Activated CD4-positive, alpha-beta T cell treated with anti-CD3 and anti-CD28 coated beads, Interleukin-10, Interleukin-2, amounts not matched to agents 100 ng/mL and 50 ng/mL, durations not matched to agents 16 hours and 8 hours (primary cell): ENCODE measurements at places on chromosomes 2 and 18.

GRCh38 chr2:21404827-21405625 lies 281.3 kb downstream of the TDRD15 start:
- no peak for DNase-seq

GRCh38 chr18:43805646-43806194 lies 528.4 kb upstream of the SYT4 start:
- DNase-seq: no peak

DNA sequence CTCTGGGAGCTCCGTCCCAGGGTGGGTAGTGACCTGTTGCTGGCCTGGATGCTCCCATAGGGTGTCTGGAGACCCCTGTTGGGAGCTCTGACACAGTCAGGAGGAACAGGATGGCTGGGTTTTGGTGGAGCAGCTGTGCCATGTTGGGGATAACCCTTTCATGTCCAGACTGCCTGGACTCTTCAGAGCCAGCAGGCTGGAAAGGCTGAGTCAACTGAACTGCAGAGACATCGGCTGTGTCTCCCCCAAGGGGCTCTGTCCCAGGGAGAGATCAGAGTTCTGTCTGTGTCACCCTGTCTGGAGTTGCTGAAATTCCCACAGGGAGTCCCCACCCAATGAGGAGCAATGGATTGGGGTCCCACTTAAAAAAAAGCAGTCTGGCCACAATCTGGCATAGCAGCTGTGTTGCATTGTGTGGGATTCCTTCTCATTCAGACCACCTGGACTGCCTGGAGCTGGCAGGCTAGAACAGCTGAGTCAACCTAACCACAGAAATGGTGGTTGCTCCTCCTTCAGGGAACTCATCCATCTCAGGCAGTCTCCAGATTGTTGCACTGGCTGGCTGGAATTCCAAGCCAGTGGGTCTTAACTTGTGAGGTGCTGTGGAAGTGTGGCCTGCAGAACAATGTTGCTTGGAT lies 37.2 kb downstream of the AGPS start:
- DNase-seq: no peak

- DNase-seq: no peak
These were observed 54.8 kb upstream of the DOCK10 start for GRCh38 chr2:225097035-225097434.

GRCh38 chr2:106833256-106833655 lies 52.7 kb downstream of the ST6GAL2 start:
- no peak for DNase-seq

GRCh38 chr2:60104514-60105505 lies 448.6 kb downstream of the BCL11A start:
- peak; percentile 1 for DNase-seq

DNA sequence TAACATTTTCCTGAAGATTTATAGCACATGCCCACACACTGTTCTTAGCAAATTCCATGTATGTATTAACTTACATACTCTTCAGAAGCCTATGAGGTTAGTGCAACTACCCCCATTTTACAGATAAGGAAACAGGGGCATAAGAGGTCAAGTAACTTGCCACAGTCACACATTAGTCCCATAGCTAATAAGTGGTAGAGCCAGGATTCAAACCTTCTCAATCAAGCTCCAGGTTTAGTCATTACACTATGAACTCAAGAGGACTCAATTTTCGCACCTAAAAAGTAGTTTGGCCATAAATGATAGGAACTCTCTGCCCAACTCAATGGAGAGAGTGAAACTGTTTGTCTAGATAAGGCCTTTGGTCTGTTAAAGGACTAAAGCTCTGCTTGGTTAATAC lies 9.7 kb upstream of the RIF1 start:
- no peak for DNase-seq

DNA sequence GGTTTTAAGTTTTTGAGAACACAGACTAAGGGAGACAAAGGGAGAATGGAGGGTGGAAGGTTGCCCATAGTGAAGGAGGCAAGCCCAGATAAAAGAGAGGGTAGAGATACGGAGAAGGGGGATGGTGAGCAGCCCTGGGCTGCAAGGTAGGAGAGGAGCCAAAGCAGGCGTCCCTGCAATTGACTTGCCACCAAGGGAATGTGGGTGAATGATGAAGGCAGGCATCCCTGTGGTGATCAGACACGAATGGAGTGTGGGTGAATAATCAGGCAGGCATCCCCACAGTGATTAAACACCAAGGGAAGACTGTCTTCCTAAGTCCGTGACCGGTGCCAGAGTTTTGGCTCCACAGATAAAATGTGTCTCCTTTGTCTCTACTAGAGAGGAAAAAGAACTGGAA lies 16.5 kb upstream of the ALPK2 start:
- no peak for DNase-seq

DNA sequence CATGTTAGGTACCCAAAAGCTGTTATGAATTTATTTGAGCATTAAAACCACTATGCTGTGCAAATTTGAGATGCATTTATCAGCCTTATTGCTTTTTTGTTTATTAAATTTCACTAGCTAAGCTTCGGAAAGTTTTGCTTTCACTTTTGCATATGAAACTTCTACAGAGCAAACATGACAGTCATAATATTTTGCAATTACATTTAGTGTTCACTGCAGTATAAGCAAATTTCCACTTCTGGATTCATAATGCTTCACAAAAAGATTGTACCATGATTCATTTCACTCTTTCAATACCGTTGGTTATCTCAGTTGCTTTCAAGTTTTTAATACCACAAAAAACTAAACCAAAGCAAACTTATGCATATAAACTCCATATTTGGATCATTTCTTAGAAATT lies 228.7 kb upstream of the SLC8A1 start:
- peak; percentile 9 for DNase-seq

- no peak for DNase-seq
These were observed 5.5 kb downstream of the RALB start for GRCh38 chr2:120258196-120258595.

DNA sequence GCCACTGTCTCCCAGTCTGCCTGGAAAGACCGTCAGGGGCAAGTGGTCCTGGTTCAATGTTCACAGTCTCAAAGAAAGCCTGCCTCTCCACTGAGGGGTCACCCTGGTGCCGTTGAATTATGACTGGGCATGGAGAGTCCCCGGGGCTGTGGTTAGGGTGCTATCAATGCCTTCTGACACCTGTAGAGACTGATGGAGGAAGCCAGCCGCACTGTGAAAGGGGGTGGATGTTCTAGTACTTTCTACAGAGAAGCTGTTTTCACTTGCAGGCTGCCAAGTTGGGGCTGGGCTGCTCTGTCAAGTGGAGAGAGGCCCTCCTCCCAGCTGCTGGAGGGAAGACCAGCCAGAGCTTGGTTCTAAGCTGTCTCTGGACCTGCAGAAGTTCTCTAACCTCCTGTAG lies 80.5 kb downstream of the BCL2L11 start:
- DNase-seq: no peak

GRCh38 chr2:112024896-112025491 lies 30.1 kb upstream of the TMEM87B start:
- no peak for DNase-seq

DNA sequence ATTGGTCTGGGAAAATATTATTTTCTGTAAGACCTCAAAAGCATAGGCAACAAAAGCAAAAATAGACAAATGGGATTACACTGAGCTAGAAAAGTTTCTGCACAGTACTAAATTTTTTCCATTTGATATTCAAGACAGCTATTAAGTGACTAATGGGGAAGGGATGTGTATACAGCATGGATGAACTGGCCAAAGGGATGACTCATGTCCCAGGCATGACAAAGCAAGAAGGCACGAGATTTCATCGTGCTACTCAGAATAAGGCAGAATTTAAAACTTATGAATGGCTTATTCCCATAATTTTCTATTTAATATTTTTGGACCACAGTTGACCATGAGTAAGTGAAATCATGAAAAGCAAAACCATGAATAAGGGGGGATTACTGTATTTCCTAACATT lies 1250.1 kb upstream of the GYPC start:
- DNase-seq: no peak

GRCh38 chr2:215359576-215359922 lies 47.7 kb downstream of the ATIC start:
- DNase-seq: no peak

GRCh38 chr18:44937960-44938719 lies 257.5 kb downstream of the SETBP1 start:
- DNase-seq: no peak

- DNase-seq: peak; percentile 94
These were observed 44.8 kb downstream of the SETBP1 start for GRCh38 chr18:44725300-44726058.

DNA sequence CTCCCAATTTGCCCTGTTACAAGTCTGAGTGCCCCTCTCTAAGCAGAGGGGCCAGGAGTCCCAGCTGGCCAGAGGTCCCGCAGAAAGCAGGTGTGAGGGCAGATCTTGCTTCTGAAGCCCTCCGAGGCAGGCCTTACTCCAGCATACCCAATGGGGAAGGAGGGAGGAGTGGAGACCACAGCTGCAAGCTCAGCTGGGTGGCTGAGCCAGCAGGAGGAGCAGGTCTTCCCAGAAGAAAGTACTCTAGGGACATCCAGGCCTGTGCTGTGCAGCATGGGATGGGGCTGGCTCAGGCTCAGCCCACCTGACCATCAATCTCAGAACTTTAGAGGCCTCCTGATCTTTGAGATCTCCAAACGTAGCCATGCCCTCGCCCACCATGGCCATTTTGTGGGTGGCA lies 31.3 kb downstream of the PLB1 start:
- no peak for DNase-seq

- no peak for DNase-seq
These were observed 5.6 kb downstream of the ACMSD start for GRCh38 chr2:134843968-134844367.

DNA sequence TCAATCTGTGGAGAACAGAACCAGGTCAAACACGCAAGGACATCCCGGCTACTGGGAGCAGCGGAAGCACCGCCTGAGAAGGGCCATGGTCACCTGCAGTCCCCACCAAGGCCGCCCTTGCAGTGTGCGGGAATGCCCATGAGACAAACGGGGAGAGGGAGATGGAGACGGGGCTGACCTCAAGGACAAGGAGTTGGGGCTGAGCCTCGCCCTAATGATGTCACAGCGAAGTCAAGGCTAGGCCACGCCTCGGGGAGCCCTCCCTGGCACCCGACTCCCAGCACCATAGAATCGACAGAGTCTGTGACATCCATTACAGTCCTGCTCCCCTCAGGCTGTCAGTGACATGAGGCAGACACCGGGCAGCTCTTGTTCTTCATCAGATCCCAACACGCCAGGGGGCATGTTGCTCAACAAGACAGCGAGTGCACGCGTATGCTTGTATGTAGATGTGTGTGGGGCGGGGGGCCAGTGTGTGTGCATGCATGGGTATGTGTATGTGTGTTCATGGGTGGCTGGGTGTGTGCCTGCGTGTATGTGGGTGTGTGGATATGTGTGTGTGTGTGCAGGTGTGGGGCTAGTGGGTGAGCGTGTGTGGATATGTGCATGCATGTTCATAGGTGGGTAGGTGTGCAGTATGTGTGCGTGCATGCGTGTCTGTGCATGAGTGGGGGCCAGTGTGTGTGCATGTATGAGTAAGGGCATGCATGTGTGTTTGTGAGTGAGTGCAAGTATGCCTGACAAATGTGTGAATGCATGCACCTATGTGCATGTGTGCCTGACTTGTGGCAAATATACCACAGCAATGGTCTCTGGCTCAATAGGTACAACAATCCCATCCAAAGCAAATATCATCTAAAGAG lies 57.0 kb downstream of the ANKMY1 start:
- no peak for DNase-seq

DNA sequence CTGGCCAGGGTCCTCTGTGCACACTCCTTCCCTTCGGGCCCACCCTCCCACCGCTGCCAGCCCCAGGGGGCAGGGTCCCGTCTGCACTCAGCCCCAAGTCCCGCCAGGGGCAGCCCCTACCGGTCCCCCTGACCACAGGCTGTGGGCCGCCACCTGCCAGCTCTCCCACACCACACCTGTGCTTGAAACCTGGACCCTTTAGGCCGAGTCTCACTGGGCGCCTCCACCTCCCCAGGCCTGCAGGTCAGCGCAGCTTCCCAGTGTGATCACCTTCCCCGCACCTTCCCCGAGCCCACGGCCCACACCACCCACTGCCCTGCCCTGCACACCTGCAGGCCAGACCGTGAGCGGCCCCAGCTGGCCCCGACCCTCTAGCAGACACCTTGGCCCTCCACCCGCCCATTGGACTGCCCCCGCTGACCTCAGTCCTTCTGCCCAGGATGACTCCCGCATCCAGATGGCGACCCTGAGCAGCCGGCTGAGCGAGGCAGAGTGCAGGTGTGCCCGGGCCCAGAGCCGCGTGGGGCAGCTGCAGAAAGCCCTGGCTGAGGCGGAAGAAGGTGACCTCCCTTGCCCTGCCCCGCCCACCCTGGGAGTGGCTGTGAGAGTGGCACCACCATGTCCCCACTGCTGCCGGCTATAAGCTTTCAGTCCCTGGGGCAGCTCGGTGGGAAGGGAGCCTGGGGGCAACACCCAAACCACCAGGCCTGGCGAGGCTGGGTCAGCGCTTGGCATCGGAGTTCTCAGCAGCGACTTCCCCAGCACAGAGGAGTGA lies 31.3 kb upstream of the SNED1 start:
- no peak for DNase-seq

DNA sequence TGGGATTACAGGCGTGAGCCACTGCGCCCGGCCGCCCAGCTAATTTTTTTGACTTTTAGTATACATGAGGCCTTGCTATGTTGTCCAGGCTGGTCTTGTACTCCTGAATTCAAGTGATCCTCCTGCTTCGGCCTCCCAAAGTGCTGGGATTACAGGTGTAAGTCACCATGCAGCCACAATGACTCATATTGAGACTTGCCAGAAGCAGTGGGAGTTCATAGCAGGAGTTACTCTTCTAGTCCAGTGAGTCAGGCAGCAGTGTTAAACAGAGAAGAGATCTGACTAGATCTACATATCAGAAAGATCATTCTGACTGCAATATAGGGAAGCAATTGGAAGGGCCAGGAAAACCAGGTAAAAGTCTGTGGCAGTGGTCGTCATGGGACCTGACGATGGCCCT lies 1.5 kb upstream of the FLACC1 start:
- peak; percentile 79 for DNase-seq

DNA sequence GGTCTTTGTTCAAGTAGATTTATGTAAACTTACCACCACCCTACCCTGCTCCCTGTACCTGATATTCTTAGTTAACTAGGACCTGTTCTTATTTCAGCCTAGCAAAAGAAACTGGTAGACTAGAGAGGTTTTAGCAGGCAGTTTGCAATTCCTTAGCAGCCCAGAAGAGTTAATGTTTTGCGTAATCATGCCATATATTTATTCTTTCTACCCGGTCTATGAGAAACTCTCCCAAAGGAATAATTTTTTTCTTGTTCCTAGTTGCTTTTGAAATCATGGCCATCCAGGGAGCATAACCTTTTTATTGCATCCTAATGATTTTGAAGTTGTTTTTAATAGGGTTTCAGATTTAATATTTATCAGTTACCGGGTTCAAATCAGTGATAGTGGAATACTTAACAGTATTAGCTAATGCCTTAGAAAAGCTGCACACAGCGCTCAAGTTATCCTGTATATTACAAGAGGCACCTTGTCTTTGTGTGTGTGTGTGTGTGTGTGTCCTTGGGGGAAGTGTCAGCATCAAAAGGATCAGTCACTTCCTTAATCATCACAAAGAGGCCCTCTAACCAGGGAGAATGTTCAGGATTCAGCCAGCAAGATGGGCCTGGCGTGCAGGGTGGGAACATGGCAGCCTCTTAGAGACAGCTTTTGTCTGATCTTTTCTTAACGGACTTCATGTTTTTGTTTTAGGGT lies 52.9 kb downstream of the CABLES1 start:
- no peak for DNase-seq
